ENCODE measurements at places on chromosomes 16 and 17.

DNA sequence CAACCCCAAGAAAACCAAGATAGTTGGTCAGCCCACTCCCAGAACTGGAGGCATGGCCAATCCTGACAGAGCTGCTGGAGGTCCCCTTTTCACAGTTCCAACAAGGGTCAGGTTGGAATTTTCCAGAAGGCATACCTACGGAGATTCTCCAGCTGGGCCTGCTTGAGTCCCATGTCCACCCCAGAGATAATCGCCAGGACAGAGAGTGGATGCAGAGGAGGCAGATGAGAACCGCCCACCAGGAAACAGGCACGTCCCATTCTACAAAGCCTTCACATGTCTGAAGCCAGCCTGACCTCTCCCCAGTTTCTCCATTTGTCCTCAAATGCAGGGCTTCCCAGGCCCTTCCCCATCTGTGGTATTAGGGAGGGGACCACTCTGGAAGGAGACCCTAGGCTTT is 47.4 kb upstream of the SMURF2 start:
- no peak for DNase-seq

- no peak for DNase-seq
These were observed 53.7 kb upstream of the DHX40 start for GRCh38 chr17:59511726-59512125.

DNA sequence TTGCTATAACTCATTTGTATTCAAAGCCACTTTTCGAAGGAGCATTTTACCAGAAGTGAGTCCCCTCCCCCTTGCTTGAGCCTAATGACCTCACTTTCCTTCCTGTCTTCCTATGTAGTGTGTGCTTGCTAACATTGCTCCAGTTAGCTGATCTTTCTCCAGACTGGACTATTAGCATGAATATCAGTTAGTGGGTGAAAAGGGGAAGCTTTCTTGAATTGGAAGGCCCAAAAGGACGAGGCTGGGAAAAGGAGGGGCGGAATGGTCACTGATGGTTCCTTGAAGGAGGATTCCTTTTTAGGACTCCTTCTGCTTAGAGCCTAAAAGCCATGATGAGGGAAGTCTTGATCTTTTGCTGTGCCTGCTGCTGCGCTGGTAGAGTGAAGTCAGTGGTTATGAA is 11.9 kb downstream of the MAP3K3 start:
- DNase-seq: no peak

GRCh38 chr17:5380491-5381135 is 38.8 kb downstream of the NUP88 start:
- no peak for DNase-seq

GRCh38 chr17:71900621-71901229 is 220.1 kb upstream of the SOX9 start:
- DNase-seq: no peak
